ENCODE measurements at places on chromosomes 7 and 10. TPM values are rescaled to one million over a fixed set of nuclear protein-coding genes. Genes with fewer than 3 reads are reported as not detected.

- H3K27me3 ChIP-seq, result peaks cover 29% of the 10 kb centered on the region
- H3K27ac ChIP-seq, result no peak overlapping the region
- H3K36me3 ChIP-seq, result no peaks in the 10 kb centered on the region
- no peaks in the 10 kb centered on the region for H3K4me1 ChIP-seq
Observed at GRCh38 chr10:86149257-86149656, 217.3 kb downstream of the GRID1 start.

DNA sequence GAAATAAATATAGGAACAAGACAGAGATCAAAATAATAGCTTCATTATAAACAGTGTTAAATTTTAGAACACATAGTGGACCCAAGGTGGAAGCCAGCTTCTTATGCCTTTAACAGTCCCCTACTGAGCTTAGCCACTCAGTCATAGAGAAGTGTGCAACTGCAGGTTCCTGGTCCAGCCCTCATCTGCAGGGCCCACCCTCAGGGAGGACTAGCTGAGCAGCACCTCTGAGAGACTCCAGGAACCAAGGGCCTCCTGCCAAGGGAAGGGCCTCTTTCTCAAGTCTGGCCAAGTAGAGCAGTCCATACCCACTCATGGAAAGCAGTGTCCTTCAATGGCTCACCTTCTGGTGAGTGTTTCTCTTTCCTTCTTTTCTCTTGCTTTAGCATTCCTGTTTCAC lies 173.7 kb upstream of the PRPS1L1 start:
- H3K27ac ChIP-seq, result peak overlapping the region; percentile 14
- H3K4me3 ChIP-seq, result no peak overlapping the region
- no peaks in the 10 kb centered on the region for H3K27me3 ChIP-seq
- DNase-seq, result no peak
- H3K4me1 ChIP-seq, result peaks cover 23% of the 10 kb centered on the region

DNA sequence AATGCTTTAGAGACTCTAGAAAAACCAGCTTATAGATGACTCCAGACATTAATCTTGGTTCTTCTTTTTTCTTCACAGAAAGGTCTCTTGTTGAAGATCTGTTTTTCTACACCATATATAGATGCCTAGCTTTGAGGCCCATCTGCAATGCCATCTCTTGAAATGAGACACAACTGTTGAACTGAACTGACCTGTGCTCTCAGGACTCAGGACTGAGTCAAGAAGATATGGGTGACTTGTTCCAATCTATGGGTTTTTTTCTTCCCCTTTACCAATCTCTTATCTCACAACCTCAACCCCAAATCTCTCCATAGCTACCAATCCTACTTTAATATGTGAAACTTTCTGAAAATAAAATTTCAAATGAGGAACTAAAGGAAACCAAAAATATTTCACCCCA lies 194.7 kb downstream of the SNX13 start:
- H3K4me3 ChIP-seq, result no peak overlapping the region
- H3K27me3 ChIP-seq, result no peaks in the 10 kb centered on the region
- H3K27ac ChIP-seq, result no peak overlapping the region
- DNase-seq, result no peak
- no peaks in the 10 kb centered on the region for H3K36me3 ChIP-seq

GRCh38 chr7:156497776-156498509 lies 142.6 kb upstream of the RNF32 start:
- H3K27ac ChIP-seq, result no peak overlapping the region
- no peaks in the 10 kb centered on the region for H3K4me1 ChIP-seq
- peaks cover 36% of the 10 kb centered on the region for H3K27me3 ChIP-seq
- no peak for DNase-seq
- no peak overlapping the region for H3K4me3 ChIP-seq

The PHF14 gene
- 13.0 TPM for total RNA-seq

The CYP3A4 gene
- not detected for total RNA-seq

GRCh38 chr7:28854750-28855074 lies 103.4 kb downstream of the TRIL start:
- no peaks in the 10 kb centered on the region for H3K36me3 ChIP-seq
- peaks cover 18% of the 10 kb centered on the region for H3K27me3 ChIP-seq
- peak overlapping the region; percentile 74 for H3K4me3 ChIP-seq
- H3K27ac ChIP-seq, result no peak overlapping the region

The FEZF1 gene
- not detected for total RNA-seq

DNA sequence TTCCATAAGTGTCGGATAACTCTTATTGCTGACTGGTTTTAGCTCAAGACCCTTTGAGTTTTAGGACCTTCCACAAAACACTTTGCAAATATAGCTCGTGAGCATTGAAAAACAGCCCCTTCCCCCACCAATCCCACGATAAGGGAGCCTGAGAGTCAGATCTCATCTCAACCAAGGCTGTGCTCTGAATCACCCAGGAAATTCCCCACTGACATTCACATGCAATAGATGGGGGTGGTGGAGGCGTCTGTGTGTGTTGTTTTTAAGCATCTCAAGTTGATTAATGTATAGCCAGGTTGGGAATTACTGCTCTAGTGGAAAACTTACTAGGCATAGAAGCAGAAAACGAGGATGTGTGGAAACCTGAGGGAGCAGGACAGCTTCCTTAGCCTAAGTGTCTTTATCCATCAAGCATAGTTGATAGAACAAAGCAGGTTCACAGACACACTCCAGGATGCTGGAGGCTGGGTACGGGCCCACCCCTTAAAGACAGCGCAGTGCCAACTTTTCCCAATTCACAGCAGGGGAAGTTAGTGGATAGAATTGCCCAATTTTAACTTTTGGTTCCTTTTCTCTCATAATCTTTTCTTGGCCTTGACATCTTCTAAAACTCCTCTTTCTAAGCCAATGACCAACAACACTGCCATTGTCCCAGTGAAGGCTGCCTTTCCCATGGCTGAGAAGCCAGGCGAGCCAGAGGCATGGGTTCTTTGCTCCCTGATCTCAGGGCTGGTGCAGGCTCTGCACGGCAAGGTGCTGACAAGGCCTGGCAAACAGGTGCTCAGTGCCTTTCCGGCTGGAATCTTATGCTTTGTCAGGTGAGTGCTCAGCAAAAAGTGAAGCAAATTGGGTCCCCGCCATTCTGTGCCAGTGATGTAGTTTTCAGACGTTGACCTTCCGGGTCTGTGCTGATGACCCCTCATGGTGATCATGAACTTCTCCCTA lies 98.5 kb upstream of the INSIG1 start:
- no peaks in the 10 kb centered on the region for H3K36me3 ChIP-seq
- DNase-seq, result no peak
- peaks cover 23% of the 10 kb centered on the region for H3K27me3 ChIP-seq
- no peak overlapping the region for H3K4me3 ChIP-seq
- H3K27ac ChIP-seq, result no peak overlapping the region

- no peaks in the 10 kb centered on the region for H3K36me3 ChIP-seq
- no peaks in the 10 kb centered on the region for H3K4me1 ChIP-seq
- no peak for DNase-seq
Observed at GRCh38 chr10:56745490-56745889, 384.4 kb upstream of the ZWINT start.

DNA sequence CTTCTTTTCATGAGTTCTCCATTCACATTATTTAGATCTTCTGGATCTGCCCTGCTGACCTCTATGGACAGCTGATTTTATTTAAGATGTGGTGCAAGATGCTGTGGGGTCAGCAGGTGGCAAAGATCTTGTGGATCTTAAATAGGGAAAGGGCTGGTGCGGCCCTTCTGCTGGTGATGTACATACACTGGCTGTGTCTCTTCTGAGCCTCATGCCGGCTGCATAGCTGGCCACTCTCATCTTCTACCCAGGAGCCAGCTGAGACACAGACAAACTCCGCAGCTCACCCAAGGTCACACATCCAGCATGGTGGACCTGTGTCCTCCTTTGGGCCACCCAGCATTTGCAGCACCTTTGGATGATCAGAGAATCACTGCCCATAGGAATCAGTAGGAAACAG lies 9.7 kb downstream of the RBP3 start:
- no peak overlapping the region for H3K27ac ChIP-seq
- no peaks in the 10 kb centered on the region for H3K36me3 ChIP-seq
- no peaks in the 10 kb centered on the region for H3K27me3 ChIP-seq
- no peak overlapping the region for H3K4me3 ChIP-seq

The ZDHHC16 gene
- total RNA-seq, result 17.8 TPM

DNA sequence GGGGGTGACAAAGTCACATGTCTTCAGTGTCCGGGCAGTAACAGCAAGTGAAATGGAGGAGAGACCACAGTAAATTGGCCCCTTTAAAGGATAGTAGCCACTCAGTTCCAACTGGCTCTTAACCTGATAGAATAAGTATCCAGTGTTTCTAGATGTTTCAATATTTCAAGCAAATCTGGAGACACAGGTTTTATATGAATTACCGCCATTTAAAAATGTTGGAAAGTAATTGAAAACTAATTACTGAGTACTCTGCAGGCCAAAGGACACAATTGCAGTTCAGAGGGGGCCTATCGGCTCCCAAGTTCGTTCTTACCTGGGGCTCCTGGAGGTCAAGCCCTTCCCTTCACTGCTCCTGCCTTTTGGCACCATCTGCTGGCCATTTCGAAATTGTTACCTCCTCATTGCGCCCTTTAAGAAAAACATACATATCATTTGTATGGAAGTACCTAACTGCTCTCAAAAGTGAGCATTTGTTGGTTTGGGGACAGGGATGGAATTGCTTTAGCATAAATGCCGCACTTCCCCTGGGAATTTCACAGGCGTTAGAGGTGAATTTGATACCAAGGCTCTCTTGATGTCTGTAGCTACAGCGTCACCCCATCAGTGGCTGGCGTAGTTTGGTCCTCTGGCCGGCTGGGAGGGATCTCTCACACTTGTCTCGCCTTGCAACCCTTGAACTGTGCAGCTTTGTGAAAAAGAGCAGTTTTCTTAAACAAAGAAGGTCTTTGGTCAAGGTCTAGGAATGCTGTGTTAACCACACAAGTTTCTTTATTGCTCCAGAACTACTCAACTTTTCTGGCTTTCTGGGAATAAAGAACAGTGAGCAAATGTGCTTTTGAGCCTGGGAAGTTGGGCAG lies 220.0 kb downstream of the ARHGAP21 start:
- H3K27me3 ChIP-seq, result no peaks in the 10 kb centered on the region
- H3K4me3 ChIP-seq, result no peak overlapping the region
- no peaks in the 10 kb centered on the region for H3K4me1 ChIP-seq
- peaks cover 46% of the 10 kb centered on the region for H3K36me3 ChIP-seq
- DNase-seq, result no peak
- no peak overlapping the region for H3K27ac ChIP-seq

- H3K27ac ChIP-seq, result no peak overlapping the region
- no peak overlapping the region for H3K4me3 ChIP-seq
- no peaks in the 10 kb centered on the region for H3K27me3 ChIP-seq
- H3K36me3 ChIP-seq, result no peaks in the 10 kb centered on the region
- H3K4me1 ChIP-seq, result peaks cover 66% of the 10 kb centered on the region
Observed at GRCh38 chr10:122473116-122473515, 11.8 kb downstream of the HTRA1 start.

DNA sequence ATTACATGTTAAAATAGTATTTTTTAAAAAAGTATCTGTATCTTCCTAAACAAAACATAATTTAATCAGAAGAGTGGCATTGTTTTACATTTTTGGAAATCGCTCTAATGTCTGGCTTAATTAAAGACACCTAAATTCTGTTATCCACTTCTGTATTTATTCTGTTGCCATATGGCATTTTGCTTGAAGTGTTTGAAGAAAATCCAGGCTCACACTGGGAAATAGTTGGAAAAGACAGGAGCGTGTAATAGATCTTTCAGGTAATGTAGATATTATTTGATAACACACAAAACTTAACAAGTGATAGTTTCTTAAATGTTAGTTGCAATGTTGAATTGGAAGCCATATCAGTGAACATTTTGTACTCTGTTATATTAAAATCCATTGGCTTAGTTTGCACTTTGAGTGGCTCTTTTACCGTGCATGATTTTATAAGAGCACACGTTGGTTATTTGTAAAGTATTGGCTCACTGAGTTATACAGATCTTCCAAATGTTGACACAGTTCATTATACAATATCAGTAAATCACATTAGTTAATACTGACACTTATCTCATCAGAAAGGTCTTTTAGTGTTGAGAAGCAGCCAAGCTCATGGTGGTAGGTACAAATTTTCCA lies 128.4 kb upstream of the NPVF start:
- H3K27ac ChIP-seq, result no peak overlapping the region
- H3K36me3 ChIP-seq, result no peaks in the 10 kb centered on the region
- H3K4me3 ChIP-seq, result no peak overlapping the region

DNA sequence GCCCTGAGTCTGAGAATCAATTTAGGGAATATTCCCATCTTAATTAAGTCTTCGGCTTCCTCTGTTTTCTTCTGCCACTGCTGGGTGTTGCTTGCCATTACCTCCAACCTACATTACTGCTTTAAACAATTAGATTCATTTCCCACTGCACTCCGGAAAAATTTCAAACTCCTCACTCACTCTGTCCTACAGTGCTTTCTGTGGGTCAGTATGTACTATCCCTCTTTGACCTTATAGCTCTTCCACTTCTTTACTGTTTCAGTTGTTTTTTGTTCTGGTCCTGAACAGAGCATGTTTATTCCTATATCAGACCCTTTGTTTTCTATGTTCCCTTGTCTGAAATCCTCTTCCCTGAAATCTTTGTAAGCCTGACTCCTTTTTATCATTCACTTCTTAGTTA lies 160.6 kb downstream of the MAGI2 start:
- no peak for DNase-seq
- no peaks in the 10 kb centered on the region for H3K27me3 ChIP-seq
- no peak overlapping the region for H3K27ac ChIP-seq
- H3K4me1 ChIP-seq, result no peaks in the 10 kb centered on the region
- H3K36me3 ChIP-seq, result no peaks in the 10 kb centered on the region
